H9 (cell line): ENCODE measurements at places on chromosomes 2 and 18. TPM values are rescaled to one million over a fixed set of nuclear protein-coding genes. Genes with fewer than 3 reads are reported as not detected.

- no peak for DNase-seq
- H3K4me1 ChIP-seq, result no peaks in the 10 kb centered on the region
- H3K27me3 ChIP-seq, result no peaks in the 10 kb centered on the region
- no peak overlapping the region for H3K27ac ChIP-seq
- H3K4me3 ChIP-seq, result no peak overlapping the region
These were observed 96.3 kb upstream of the STON1 start for GRCh38 chr2:48433682-48434081.

GRCh38 chr18:13566941-13567746 lies 159.2 kb downstream of the FAM210A start:
- no peak overlapping the region for H3K4me3 ChIP-seq
- no peak for DNase-seq
- H3K4me1 ChIP-seq, result no peaks in the 10 kb centered on the region
- H3K36me3 ChIP-seq, result no peaks in the 10 kb centered on the region
- H3K27ac ChIP-seq, result no peak overlapping the region

Gene KIF5C
- 52.9 TPM in 2 replicates for total RNA-seq

Gene TNFRSF11A
- total RNA-seq, result 7.8 and 8.1 TPM in 2 replicates

GRCh38 chr2:111117598-111118480 lies 2.9 kb upstream of the BCL2L11 start:
- peak; percentile 36 for DNase-seq
- no peak overlapping the region for H3K27ac ChIP-seq
- H3K27me3 ChIP-seq, result peaks cover 30% of the 10 kb centered on the region
- H3K4me3 ChIP-seq, result peak overlapping the region; percentile 86
- no peaks in the 10 kb centered on the region for H3K4me1 ChIP-seq
- H3K36me3 ChIP-seq, result no peaks in the 10 kb centered on the region
